Omental fat pad (tissue), 4 donors: ENCODE measurements at places on chromosomes 16 and 17. TPM values are rescaled to one million over a fixed set of nuclear protein-coding genes. Genes with fewer than 3 reads are reported as not detected.

DNA sequence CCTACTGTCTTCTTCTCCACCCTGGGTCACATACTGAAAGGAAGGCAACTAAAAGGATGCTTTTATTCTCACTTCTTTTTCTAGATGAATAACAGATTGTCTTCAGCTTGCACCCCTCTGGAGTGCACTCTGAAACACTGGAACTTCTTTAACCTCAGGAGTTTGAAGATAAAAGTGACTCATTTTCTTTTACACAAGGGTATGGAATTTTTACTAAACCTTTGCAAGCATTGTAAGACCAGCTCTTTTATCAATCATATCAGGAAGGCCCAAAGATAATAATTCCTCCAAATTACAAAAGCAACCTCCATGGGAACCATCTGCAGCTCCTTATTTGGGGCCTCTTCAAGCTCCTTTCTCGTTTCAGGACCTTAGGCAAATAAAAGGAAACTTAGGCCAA lies 193.5 kb upstream of the KIF2B start:
- no peak for DNase-seq

- no peak for DNase-seq
Observed at GRCh38 chr17:62907961-62908360, 58.1 kb upstream of the TANC2 start.

GRCh38 chr16:83328936-83329335 lies 478.8 kb upstream of the HSBP1 start:
- DNase-seq, result no peak

Gene ABCA6
- 141 TPM for total RNA-seq

- no peak for DNase-seq
Observed at GRCh38 chr16:27431773-27432532, 30.0 kb downstream of the IL21R start.

DNA sequence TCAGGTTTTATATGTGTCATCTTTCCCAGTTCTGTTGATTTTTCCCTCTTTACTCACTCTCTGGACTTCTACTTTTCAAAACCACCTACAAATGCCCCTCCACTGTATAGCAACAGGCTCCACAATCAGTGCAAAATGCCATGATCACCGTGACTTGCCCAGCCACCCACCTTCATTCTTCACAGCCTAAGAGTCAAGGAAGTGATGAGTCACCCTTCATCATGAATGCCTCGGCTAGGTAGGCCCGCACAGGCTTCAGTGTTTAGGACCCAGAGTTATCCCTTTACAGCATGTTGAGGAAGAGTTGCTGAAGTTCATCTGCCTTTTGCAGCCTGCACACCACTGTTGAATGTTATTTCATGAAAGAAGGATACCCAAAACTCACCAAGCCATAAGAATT lies 158.6 kb downstream of the PMP22 start:
- DNase-seq, result no peak

GRCh38 chr17:1711804-1712203 lies 1.6 kb upstream of the TLCD2 start:
- DNase-seq, result no peak

DNA sequence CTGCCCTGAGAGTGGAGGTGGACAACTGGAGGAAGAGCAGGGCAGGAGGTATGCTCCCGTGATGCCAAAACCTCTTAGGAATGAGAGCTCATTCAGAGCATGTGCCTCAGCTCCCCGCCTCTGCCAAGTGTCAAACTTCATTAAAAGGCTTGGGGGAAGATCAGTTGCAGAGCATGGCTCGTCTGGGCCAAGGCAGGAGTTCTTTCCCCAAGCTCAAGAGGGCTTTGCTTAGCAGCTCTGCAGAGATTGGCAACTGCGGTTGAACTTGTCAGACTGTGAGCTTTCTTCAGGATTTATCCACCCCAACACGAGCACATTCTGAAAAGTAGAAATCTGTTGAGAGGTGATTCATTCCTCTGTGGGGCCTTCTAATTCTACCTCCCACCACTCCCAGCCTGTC lies 248.1 kb downstream of the HS3ST3A1 start:
- no peak for DNase-seq

DNA sequence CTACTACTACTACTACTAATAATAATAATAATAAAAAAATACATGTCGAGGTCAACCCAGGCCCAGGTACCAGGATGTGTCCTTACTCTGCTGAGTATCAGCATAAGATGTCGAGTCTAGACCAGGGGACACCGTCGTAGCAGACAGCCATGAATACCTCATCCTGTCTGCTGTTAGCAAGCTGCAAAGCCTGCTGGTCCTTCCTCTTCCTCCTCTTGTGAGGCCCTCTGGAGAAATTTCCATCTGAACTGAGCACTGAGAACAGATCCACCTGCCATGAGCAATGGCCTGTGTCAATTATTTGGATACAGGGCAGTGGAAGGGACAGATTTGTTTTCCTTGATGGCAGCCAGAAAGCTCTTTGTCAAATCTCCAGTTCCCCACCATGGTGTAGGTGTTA lies 168.5 kb downstream of the XYLT1 start:
- no peak for DNase-seq

GRCh38 chr16:23826528-23827045 lies 9.2 kb upstream of the PRKCB start:
- DNase-seq, result no peak

Gene GCGR
- not detected for total RNA-seq

DNA sequence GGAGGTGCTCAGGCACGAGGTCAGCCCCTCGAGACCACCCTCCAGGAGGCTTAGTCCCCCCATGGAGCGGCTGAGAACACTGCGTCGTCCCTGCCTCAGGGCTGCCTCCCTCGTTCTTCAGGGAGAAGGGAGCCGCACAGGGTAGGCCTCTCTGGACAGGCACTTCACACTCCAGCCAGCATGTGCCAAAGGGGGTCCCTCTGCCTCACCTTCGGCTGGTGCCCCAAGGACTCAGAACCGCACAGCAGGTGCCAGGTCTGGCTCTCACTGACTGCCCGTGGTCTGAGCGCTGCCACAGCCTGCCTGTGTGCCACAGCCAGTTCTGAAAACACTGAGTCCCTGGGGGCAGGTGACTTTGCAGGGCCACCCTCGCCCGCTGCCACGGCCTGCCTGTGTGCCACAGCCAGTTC lies 7.1 kb downstream of the P2RX5 start:
- no peak for DNase-seq

GRCh38 chr17:67343237-67343636 lies 23.1 kb downstream of the PSMD12 start:
- no peak for DNase-seq

GRCh38 chr17:71975331-71975801 lies 145.5 kb upstream of the SOX9 start:
- DNase-seq, result no peak

Gene HAS3
- total RNA-seq, result 0.56 TPM

GRCh38 chr17:48100160-48100559 lies 1.1 kb downstream of the CBX1 start:
- no peak for DNase-seq

DNA sequence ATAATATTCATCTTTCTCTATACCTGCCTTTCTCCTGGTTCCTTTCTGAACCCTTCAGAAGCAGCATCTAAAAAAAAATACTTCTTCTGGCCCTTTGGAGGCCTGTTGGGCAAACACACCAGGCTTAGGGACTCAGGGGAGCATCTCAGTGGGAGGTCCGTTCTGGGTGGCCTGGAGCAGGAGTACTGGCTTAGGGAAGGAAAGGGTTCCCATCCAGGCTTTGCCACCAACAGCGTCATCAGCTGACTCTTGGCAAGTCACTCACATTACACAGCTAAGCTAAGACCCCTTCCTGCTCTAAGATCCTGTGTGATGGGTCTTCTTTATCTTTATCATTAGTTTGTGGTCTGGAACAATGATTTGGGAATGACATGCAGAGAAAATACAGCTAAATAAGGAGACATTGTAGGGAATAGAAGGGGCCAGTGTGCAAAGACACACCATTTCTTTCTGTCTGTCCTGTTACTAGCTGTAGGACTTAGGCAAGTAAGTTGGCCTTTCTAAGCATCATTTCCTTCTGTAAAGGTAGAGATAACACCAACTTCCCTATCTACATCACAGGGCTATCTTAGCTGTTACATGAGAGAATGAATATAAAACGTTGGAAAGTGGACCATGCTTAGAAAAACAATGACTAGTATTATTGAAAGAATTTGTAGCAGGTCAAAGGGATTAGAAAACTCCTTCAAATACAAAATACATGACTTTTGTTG lies 9.9 kb downstream of the PCTP start:
- no peak for DNase-seq

- DNase-seq, result no peak
Observed at GRCh38 chr17:55068862-55069811, 100.6 kb downstream of the STXBP4 start.

- no peak for DNase-seq
Observed at GRCh38 chr16:87740909-87741424, 24.8 kb downstream of the KLHDC4 start.

GRCh38 chr17:74842146-74842598 lies 17.5 kb downstream of the GRIN2C start:
- no peak for DNase-seq

Gene BICDL2
- not detected for total RNA-seq

Gene ZNF213
- 4.0 TPM for total RNA-seq

DNA sequence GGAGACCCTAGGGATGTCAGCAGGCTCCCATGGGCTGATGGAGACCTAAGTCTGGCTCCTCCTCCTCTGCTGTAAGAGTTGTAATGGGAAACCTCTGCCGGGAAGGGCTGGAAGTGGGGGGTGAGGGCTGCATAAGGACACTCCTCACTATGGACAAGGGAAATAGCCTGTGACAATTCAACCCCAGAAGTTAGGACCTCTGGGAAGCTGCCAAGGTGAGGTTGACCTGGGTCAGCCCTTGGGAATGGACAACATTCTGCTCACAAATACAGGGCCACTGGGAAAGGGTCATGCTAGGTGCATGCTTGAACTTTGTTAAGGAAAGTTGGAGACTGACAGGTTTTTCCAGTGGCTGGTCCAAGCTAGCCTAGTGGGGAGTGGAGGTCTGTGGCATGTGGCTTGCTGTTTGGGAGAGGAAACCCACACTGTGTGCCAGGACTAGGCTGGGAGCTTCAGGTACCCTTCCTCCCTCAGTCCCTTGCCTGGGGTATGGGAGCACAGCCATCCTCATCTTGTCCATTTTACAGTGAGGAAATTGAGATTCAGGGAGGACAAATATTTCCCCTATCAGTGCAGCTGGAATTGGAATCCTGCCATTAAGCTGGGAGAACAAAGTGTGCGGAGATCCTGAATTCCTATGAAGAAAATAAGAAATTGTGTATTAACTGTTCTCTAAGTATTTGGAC lies 190.4 kb downstream of the SALL1 start:
- DNase-seq, result no peak

DNA sequence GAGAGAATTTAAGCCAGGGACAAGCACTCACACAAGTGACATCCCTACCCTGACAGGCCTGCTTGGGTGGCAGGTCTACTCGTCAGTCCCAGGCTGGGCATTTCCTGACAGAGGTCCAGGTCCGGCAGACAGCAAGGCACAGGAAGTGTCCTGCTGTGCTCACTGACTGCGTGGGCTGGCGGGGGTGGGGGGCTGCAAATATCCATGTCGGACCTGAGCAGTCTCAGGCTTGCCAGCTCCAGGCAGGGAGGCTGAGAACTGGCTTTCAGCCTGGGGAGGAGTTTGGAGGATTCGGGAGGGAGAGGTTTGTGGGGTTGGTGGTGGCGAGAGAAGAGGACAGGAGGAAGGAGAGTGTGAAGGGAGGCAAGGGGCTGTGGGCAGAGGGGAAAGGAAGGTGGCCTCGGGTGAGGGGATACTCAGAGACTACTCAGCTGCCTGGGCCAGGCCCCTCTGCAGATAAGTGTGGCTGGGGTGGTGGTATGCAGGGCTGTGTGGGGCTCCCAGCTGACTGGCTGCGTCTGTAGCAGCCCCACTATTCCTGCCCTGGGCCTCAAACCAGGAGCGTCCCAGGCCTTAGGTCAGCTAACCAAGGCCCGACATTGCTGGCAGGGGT lies 7.8 kb downstream of the HIC1 start:
- DNase-seq, result no peak

DNA sequence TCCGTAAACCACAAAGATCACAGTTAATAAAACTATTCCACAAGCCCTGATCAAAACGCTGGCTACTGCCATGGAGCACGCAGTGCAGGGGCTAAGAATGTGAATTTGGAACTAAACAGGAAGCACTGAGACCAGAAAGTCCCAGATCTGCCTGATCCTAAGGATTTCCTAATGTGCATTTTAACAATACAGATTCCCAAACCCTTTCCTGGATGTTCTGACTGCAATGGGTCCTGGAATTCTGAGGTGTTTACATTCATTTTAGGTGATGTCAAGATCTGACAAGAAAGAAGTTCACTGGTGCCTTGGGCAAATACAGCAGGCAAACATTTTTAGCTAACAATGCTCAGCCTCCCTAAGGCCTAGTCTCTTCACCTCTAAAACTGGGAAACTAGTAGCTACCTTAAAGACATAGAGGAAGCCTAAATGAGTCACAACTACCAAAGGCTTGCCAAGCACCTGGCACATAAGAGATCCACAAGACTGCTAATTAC lies 10.3 kb downstream of the NSMCE1 start:
- DNase-seq, result no peak

Gene CDC27
- total RNA-seq, result 95.8 TPM

- no peak for DNase-seq
Observed at GRCh38 chr17:11950771-11951519, 46.3 kb downstream of the ZNF18 start.

- DNase-seq, result no peak
Observed at GRCh38 chr17:83088909-83089308, 9.5 kb downstream of the METRNL start.

DNA sequence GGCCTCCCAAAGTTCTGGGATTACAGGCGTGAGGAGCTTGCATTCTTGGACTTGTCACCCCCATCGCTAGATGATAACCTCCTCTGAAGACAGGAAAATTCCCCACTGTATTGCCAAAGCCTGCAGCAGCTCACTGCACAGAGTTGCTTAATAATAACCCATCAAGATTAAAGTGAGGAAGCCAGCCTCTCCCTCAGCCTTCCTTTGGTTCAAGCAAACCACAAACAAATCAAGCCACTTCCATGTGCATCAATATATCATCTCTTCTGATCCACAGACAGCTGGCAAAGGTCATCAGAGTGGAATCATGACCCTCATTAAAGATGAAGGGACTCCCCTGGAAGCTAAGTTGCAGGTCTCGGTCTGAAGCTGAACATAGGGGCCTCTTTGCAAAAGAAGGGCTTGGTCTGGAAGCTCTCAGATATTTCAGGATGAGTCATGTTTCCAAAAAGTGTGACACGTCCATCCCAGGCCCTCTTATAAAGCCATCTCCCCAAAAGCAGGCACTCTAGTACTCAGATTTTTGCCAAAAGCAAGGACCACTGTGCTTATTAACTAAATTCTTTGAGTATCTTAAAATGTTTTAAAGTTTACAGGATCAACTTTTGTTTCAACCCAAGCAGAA lies 4.8 kb downstream of the EMP2 start:
- DNase-seq, result no peak

DNA sequence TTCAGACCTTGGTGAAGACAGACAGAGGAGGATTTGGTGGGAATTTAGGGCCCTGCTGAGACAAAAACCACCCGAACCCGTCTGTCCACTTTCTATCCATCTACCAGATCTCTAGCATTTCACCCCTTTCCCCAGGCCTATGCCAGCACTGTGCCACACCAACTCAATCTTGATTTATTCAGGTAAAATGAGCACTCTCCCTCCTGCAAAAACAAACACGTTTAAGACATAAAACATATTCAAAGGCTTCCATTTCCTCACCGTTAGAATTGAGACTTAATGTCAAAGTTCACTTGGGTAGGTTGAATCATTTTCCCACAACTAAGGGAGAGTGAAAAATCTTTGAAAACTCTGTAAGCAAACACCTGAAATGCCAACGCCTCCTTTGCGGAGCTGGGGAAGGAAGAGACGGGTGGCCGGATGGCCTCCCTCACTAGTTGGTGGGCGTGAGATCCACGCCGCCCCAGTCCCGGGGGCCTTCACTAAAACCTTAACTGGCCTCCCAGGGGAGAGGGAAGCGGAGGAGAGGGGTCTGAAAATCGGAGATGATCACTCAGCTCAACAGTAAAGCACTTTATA lies 862 bp downstream of the DCAKD start:
- DNase-seq, result no peak
